AG09309 (cell line): ENCODE measurements at places on chromosomes 11 and 22.

DNA sequence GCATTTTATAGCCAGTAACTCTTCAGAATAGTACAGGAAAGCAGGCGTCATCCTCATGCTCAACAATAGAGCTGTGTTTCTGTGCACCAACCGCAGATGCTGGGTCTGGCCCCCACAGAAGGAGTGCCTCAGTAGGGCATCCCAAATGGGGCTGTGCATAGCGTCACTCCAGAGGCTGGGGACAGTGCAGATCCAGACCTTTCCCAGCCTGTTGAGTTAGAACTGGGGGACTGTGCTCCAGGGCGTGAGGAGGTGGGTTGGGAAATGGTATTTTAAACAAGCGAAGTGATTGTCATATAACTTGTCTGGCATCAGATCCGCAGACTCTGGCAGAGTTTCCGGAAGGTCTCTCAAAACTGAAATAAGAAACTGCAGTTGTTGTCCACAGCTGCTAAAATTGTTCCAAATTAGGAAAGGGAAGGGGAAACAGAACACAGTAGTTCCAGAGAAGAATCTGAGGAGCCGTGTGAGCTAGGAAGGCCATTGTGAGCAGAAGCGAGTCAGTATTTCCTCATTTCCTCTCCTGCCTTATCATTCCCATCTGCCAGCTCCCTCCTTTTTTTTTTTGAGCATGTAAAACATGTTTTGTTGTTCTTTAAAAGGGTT, 52.2 kb downstream of the JAM3 start:
- no peak for DNase-seq

- no peak for DNase-seq
Measured at GRCh38 chr11:36240801-36241200, 48.4 kb downstream of the COMMD9 start.

- DNase-seq, result peak; percentile 13
Measured at GRCh38 chr11:70608568-70609470, 210.5 kb downstream of the CTTN start.

GRCh38 chr11:69325446-69325845, 31.5 kb downstream of the MYEOV start:
- DNase-seq, result no peak

DNA sequence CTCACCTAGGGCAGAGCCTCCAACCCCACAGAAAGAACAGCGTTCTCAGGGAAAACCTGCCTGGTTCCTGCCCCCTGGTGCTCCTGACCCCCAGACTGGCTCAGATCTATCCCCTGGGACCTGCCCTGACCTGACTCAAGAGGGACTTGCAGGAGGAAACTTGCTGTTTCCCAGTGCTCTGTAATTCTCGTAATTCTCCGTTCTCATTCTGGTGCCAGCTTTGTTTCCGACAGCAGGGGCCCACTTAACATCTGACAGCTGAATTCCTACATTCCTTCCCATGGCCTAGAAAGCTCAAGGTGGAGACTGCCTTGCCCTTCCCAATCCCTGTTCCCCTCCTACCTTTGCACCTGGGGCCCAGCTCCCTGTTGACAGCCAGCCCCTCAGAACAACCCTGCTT, 12.5 kb upstream of the CSF2RB start:
- DNase-seq, result no peak

GRCh38 chr11:105689631-105690030, 79.8 kb downstream of the GRIA4 start:
- DNase-seq, result no peak

DNA sequence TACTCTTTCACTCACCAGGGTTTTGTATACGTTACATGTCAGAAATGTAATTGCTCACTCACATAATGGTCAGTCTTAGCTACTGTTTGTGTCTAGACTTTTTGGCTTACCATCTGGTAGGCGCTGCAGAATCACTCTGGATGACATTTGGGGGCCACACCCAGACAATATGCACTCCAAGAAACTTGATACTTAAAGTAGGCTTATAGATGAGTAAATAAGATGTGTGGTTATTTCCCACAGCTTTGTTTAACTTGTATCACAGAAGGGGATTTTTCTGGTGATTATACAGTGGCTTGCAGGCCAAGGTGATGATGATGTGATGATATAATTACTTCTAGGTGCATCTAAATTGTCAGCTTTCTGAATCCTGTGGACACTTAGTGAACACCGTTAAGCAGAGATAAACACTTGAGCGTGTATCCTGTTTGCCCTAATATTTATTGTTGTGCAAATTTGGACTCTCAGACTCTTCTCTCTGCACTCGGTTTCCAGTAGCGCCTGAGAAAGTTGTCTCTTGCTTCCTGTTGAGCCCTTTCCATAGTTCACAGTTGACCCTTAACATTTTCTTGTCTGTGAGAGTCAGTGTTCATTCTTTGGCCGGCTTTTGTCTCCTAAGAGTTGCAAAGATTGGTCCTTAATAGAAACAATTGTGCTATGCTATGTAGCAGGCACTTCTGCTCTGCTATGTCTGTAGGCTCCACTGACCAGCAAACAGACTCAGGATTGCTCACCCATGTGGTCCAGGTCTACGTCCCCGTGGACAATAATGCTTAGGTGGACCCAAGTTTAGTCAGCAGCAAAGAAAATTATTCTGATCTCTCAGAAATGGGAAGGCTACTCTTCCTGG, 89.3 kb downstream of the PRR5L start:
- no peak for DNase-seq

DNA sequence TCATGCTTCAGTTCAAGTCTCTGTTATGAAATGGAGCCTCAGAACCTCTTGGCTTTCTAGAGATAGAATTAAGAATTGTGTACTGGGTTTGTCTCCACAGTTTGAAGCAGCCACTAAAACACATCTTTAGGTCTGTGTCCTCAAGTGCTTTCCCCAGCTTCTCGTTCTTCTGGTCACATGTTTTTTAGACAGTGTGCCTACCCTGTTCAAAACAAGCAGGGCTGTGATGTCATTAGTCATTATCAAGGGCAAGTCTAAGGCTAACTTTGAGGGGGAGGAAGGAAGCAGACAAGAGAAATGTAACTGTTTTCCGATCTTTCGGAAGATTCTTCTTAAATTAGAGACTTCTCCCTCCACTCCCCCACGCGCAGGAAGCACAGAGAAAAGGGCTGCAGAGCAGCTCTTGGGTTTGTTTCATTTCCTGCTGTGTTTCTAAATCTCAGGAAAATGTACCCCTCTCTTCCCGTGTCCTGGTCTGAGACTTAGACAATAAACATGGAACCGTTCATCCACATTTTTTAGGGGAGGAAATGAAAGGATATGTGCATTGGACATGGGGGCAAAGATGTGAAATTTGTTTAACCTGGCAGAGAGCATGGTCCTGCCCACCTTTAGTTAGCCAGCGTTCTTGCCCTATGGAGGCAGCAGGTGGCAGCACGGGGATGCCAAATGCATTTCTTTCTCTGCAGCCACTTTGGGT, 3.1 kb downstream of the AKIP1 start:
- DNase-seq, result no peak

DNA sequence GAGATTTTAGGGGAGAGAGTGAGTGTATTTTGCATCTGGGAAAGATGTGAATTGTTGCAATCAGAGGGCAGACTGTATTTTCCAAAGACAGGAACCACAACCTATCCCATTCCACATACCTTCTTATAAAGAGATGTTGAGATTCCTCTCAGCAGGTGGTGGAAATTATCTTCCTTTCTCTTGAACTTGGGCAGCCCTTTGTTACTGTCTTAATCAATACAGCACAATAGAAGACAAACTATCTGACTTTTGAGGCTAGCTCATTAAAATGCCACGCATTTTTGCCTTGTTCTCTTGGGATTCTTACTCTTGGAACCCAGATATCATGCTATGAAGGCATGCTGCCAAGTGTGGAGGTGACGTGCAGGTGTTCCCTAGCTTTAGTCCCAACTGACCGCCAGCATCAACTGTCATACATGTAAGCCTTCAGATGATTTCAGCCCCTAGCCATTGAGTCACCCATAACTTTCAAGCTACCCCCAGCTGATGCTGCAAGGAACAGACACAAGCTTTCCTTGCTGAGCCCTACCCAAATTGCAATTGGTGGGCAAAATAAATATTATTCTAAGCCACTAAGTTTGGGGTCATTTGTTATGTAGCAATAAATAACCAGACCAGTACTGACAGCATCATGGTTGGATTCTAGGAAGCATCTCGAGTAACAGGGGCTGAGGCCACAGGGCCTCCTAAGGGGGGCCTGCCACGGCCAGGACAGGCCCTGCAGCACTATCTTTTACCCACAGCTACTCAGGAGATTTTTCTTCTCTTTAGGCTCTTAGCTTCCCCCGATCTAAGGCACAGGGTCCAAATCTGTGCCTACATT, 63.0 kb downstream of the RPL27A start:
- DNase-seq, result no peak

GRCh38 chr11:99208813-99209212, 188.1 kb downstream of the CNTN5 start:
- no peak for DNase-seq

- no peak for DNase-seq
Measured at GRCh38 chr11:43751726-43752125, 71.2 kb downstream of the HSD17B12 start.

- no peak for DNase-seq
Measured at GRCh38 chr11:117182551-117182935, 4.0 kb downstream of the SIDT2 start.

- no peak for DNase-seq
Measured at GRCh38 chr11:120179057-120179672, 31.7 kb upstream of the OAF start.

- DNase-seq, result peak; percentile 80
Measured at GRCh38 chr22:46105494-46106278, 44.6 kb upstream of the PPARA start.

DNA sequence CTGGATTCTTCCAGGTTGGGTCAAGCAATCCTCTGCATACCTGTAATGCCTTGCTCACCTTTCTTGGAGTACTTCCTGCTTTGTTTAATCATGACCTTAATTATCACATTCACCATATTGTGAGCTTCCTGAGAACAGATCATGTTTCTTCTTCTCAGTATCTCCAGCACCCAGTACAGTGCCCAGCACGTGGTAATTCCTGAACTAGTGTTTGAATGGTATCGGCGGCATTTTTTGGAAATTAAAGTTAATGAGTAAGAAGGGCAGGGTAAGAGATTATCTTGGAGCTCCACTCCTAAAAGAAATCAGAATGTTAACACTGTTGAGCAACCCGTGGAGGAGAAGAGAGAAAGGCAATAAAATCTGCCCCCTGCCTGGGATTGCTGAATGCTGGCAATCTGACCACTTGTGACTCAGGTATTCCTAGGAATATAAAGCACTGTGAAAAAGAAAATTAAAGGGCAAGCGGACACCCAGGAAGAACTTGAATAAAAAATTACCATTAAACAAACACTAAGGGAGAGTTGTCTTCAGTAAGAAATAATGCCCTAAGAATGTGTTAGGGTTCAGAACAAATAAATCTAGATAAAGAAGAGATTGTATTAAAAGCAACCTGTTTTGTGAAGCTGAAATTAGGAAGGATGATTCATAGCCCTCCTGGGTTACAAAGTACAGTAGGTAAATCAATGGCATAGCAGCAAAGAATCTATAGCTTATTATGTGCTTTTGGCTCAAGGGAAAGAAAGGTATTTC, 92.9 kb downstream of the PDHX start:
- peak; percentile 80 for DNase-seq

- DNase-seq, result no peak
Measured at GRCh38 chr11:112459001-112459400, 198.3 kb upstream of the PLET1 start.

DNA sequence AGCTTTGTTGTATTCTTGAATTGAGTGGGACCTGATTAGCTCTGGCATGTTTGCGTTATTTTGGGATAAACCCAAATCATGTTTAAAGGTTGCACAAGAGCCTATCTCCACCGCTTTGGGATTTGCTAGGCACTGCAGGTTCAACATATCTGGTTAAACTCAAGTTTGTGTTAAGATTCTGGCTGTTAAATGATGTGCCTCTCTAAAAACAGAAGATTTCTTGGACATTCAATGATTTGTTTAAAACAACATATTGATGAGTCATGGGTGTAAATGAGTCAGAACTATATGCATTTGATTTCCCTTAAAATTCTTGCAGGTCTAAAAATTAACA, 67.4 kb downstream of the AMOTL1 start:
- no peak for DNase-seq

- no peak for DNase-seq
Measured at GRCh38 chr11:112773264-112773663, 188.0 kb upstream of the NCAM1 start.

DNA sequence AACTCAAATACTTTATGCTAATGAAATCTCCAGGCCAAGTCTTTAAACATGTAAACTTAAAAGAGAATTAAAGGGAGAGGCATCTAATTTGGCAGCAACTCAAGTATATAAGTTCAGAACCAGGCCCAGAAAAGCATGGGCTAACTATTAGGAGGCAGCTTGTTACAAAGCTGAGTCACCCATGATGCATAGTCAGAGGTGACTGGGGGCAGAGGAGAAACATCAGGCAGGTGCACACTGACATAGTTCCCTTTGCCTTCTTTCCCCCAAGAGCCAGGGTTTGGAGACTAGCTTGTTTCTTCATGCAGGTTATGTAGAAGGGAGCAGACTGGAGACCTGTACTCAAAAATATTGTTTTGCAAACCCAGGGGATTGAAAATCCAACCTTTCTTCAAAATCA, 619.0 kb downstream of the SOX6 start:
- DNase-seq, result no peak

- DNase-seq, result peak; percentile 77
Measured at GRCh38 chr22:36644333-36644757, 59.2 kb downstream of the CACNG2 start.

GRCh38 chr11:134252346-134253187, 585 bp downstream of the THYN1 start:
- peak; percentile 17 for DNase-seq

DNA sequence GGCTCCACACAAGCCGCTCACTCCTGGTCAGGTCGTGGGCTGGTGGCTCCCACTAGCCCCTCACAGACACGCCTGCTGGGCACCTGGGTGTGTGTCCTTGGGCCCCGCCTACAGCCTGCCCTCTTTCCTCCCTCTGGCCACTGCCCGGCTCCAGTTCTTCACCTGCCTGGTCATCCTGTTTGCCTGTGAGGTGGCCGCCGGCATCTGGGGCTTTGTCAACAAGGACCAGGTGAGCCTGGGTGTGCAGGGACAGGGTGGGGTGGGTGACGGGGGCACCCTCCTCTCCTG, 5.8 kb upstream of the TSSC4 start:
- DNase-seq, result no peak

DNA sequence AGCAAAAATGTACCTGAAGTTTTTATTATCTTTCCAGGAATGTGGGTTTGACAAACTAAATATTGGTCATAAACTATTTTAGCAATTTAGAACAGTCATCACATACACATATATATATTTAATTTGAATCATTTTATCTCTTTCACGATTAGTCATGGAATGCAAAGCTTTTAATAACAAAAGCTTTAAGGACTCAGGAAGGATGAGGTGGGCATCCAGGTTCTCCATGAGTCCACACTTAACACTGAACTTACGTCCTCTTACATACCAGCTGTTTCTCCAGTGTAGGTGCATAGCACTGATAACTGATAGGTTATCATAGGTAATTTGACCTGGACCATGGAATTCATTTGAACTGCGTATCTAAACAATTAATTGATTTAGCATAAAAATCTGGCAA, 28.1 kb upstream of the GNAZ start:
- no peak for DNase-seq
